ENCODE measurements at places on chromosomes 1 and 21.

- DNase-seq: no peak
These were observed 475.4 kb downstream of the AJAP1 start for GRCh38 chr1:5129746-5130355.

DNA sequence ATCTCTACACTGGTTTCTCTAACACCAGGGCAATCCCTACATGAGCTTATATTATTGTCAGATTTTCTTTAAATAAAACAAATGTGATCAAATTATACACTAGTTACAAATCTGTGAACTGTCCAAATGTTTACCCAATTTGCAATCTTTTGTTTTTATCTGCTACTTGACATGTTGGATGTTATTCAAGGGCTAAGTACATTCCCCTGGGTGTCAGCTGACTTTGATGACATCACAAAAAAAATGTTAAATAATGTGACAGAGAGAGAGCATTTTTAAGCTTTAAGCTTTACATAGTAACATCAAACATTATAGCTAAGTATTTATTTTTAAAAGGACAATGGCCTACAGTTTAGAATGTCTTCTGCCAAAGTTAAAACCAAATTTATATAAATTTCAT is 431.3 kb upstream of the PKN2 start:
- no peak for DNase-seq

DNA sequence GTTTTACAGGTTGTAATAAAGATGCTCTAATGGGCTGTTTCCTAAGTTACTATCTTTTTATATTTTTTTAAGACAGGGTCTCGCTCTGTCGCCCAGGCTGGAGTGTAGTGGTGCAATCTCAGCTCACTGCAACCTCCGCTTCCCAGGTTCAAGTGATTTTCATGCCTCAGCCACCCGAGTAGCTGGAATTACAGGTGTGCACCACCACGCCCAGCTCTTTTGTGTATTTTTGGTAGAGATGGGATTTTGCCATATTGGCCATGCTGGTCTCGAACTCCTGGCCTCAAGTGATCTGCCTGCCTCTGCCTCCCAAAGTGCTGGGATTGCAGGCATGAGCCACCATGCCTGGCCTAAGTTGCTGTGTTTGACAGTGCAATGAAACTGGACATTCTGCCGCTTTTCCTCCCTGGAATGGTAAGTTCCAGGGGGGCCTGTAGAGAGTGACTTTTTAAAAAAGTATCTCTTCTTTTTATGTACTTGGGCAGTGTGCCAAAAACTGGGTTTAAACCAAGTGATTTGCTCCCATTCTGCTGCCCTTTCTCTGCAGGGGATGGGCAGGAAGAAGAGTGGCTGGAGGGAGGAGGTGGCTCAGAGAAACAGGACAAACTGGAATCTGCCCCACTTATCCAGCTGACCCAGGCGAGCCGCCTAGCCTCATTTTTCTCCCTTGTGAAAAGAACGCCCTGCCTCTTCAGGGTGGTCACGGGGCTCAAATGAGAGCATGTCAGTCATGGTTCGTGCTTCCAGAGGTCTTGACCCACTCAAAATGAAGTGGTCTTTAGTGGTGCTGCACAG is 2.3 kb downstream of the SLC37A1 start:
- DNase-seq: peak; percentile 79

GRCh38 chr21:37130971-37131370 is 57.9 kb downstream of the TTC3 start:
- no peak for DNase-seq

DNA sequence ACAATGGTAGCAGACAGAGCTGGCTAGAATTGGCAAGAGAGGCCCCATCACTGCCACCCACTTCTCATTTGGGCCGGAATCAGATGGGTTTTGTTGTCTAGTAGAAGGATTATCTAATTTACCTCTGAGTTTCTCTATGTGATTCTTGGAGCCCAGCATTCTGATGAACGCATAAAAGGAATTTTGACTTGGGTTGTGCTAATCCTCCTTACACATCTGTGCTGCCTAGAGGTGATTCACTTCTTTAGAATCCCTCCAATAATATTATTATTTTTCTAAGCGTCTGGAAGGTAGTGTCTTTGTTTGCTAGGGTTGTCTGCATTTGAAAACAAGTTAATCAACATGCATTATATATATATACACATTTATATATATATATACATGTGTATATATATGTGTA is 118.1 kb downstream of the RUNX1 start:
- no peak for DNase-seq

DNA sequence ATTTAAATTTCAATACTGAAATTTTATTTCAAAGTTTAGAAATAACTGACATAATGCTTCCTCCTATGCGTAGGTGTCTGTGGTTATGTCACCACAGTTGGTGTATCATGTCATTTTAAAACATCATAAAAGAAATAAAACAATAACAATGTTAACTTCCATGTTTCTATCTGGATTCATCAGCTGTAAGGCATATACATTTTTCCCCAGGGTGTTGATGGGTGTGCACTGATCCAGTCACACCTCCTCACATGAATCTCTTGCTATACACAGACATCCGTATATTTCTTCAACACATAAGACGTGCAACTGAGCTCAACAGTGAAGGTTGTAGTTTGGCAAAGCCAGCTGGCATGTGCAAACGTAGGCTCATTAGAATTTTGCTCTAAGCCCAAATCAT is 6.2 kb downstream of the KCNA3 start:
- no peak for DNase-seq

GRCh38 chr1:51296383-51297357 is 33.7 kb downstream of the TTC39A start:
- peak; percentile 83 for DNase-seq

GRCh38 chr21:24903994-24904635 is 703.2 kb downstream of the MRPL39 start:
- no peak for DNase-seq

GRCh38 chr1:22447621-22448111 is 4.0 kb upstream of the ZBTB40 start:
- DNase-seq: no peak

DNA sequence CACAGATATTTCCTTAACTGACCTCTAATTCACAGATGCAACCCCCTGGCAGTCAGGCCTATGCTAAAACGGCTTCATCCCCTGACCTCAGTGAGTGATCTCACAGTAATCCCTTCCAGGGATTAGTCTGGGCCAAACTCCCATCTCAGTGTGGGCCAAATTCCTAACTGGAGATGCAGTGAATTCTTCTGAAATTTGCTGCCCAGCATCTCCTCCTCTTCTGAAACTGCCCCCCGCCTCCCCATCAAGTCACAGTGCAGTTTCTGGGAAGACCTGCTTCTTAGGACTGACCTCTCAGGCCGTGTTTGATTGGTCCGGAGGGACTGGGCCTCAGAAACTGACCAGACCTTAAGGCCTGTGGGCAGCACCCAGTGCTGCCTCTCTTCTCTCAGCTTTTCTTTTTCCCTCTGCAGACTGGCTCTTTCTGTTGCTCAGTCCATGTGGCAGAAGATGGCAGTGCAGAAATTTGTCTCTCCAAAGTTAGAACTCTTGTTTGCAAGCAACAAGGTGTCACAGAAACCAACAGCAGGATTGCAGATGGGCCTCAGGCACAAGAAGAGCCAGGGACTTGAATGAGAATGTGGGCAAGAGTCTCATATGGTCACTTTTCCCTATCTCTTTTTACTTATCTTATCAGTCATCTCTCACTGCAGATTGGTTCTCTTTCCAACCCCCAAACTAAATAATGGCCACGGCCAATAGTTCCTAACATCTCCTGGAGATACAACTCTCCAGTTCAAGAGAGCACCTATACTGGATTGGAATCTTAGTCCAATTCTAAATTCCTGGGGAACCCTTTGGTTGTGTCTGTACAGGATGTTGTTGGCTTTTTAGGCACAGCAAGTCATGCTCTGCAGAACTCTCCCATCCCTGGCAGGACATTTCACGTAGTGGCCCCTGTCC is 95.5 kb upstream of the RALGPS2 start:
- DNase-seq: no peak

DNA sequence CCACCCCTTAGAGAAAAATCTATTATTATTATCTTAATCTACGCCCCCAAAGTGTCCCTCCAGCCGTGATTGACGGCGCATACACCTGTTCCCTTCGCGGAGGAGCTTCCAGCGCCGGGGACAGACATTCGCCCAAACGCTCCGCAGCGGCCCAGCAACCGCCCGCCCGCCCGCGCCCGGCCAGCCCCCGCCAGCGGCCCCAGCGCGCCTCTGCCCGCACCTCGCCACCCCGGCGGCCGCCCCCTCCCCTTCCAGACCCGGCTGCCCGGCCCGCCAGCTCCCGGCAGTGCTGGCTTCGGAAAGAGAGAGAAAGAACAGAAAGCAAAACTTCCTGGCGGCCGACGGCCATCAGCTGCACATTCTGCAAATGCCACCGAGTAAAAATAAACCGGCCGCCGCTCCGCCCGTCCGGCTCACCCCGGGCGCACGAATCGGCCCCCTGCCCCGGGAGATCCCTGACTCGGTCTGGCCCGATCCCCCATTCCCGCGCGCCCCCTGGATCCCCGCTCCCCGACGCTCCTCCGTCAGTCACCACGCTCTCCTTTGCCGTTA is 1.6 kb downstream of the CASZ1 start:
- DNase-seq: peak; percentile 80
